Astrocyte of the hippocampus (primary cell): ENCODE measurements at places on chromosomes 4 and X.
A peak's percentile ranks its signal among the peaks of the same experiment; 100 is the strongest.

- DNase-seq: no peak
These were observed 34.5 kb downstream of the CTBP1 start for GRCh38 chr4:1214101-1215095.

GRCh38 chrX:108485960-108486359 lies 46.3 kb downstream of the COL4A5 start:
- DNase-seq: no peak

DNA sequence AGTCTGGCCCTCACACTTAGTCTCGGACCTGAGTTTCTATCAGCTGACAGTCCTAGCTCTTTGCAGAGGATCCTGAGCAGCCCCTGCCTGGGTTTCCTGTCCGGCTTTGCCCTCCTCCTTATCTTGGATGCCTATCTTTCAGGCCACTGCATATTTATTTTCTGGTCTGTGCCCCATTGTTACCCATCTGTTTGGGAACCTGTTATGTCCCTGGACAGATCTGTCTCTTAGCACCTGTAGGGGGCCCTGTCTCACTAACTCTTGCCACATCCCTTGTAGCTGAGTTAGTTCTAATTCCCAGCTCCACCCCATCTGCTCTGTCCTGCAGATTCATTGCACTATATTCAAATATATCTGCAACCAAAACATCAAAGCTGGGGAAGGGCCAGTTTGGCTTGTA lies 514.9 kb upstream of the LCORL start:
- DNase-seq: no peak

DNA sequence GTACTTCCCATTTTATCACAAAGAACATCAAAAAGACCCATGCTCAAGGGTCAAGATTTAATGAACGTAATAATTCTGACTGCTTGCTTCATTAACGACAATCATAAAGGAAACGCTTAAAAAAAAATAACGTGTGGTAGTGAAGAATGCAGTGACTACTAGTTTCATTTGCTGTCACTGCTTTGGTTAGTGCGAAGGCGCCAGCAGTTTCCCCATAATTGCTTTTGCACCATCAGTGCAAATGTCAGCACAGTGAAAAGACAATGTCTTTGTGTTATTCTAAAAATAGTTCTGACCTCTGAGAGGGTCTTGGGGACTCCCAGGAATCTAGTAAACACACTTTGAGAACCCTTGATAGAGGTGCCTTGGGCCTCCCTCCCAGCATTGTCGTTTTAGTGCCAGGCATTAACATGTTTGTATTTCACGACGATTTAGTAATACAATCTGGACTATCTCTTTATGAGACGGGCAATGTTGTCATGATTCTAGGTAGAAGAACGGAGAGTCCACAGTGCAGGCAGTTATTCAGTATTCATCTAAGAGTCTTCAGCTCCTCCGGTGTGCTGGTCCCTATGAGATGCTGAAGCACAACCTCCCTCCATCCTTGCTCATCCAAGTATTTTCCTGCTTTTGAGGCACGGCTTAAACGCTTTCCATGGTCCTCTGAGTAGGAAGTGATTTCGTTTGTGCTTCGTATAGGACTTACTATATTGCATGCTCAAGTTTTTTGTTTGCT lies 71.0 kb downstream of the AFF1 start:
- DNase-seq: no peak

- DNase-seq: no peak
These were observed 44.2 kb downstream of the MAML3 start for GRCh38 chr4:140109737-140110136.

DNA sequence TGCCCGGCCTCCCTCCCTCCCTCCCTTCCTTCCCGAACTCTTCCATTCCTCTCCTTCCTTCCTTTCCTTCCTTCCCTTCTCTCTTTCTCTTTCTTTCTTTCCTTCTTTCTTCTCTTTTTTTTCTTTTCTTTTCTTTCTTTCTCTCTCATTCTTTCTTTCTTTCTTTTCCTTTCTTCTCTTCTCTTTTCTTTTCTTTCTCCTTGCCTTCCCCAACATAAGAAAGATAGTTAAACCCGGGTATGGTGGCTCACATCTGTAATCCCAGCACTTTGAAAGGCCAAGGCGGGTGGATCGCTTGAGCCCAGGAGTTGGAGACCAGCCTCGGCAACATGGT lies 25.4 kb downstream of the NSD2 start:
- no peak for DNase-seq

DNA sequence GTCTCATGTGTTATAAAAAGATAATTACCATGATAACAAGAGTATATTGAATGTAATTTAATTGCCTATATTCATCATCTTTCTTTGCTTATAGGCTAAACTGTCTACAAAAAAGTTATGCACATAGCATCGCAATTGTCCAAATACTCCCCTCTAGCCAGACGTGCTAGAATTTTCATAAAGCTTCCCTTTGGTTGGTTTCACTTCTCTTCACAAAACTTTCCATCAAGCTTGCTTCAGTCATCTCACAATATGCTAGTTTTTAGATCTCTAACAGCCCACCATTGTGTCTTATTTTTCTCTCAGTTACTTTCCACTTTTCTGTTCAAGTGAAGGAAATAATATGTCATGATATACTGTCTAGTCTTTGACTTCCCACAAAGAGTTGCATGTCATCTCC lies 448.3 kb upstream of the SPANXN1 start:
- no peak for DNase-seq

GRCh38 chr4:180057891-180058671 lies 2185.1 kb upstream of the TENM3 start:
- DNase-seq: peak; percentile 66

DNA sequence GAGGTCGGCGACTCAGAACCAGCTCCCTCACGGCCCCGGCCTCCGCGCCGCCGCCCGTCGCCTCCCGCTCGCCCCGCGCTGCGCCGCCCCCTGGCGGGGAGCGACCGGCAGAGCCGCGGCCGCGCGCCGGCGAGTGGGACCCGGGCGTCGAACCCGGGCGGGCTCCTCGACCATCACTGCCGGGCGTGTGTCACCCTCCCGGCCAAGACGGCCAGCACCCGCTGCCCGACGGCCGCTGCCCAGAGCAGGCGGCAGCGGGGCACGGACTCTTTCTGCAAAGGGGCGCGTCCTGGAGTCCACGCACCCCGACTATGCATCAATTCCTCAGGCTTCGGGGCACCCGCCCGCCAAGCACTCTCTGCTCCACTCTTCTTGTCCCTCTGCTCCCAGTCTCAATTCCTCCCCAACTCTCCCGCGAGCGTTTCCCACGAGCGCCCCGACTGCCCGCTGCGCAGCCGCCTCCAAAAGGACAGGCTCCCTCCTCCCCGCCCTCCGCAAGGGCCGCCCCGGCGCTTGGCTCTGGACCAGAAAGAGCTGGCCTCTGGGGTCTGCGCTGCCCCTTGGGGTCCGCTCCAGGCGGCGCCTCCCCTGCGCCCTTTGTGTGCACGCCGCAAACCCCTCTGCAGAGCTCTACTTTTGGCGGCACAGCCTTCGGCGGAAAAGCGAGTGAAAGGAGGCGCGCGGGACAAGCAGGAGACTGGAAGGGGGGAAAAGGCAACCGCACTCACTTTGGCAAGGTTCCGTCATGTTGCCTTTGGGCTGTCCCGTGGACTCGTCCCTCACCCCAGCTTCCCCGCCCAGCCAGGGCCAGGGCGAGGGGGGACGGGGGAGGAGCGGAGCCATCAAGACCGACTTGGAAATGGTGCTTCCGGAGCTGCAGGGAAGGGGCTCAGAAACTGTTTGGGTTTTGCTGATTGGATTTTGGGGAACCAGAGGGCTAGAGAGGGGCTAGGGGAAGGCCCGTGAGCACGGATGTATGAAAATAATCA lies 1.0 kb downstream of the PDE5A start:
- peak; percentile 82 for DNase-seq

DNA sequence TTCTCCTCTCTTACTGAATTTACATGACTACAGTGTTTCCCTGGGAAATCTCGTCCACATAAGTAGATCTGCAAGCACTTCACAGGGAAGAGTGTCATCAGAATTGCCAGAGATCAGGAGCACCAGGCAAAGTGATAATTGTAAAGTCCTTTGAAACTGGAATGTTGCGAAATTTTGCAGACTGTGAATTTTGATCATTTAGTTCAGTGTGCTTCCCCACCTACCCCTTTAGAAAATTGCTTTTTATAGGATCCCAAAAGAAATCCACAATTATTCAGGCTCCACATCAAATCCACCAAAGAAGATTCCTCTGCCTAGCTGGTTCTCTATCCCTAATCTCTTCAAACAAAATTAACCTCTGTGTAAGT lies 10.2 kb downstream of the PTCHD1 start:
- DNase-seq: no peak

DNA sequence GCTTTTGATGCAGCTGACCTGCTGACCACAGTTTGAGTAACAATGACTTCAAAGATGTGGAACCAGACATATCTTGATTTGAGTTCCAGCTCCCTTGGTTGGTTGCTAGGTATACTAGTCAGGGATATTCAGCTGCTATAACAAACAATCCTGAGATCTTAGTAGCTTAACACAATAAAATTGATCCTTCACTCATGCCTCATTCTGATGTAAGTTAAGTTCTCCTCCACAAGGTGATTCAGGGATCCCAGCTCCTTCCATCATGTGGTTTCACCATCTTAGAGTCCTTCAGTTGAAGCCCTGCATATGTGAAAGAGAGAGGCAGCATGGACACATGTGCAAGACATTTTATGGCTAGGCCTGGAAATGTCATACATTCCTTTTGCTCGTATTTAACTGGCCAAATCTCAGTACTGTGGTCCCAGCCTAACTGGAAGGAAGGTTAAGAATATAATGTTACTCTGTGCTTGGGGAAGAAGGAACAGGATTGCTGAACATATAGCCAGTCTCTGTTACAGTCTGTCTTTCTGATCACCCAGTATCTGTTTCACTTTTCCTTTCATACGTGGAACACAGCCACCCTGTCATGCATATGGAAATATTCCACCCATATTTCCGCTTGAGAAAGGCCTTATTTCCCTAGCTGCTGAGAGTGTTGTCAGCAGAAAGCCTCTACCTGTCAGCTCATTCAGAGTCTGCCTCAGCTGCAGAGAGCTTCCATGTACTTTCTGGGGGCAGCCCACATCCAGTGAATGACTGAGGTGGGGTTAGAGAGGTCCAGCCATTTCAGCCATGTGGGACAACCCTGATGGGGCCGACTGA lies 7.1 kb downstream of the SMIM9 start:
- DNase-seq: no peak

DNA sequence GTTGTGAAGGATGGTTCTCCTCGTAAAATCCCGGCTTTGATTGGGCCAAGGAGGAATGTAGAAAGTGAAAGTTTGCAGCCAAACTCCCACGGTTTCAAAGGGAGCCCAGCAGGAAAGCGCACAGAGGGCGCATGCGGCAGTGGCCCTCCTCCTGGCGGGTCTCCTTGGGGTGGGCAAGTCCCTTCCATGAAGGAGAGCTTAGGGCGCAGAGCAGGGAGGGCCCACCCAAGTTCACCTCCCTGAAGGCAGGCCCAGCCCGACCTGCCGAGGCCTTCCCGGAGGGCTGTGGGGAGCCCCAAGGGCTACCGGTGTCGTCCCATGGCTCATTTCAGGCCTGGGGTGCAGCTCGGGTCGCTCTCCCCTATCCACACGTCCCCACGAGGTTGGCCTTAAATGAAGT lies 2.0 kb downstream of the PDZD4 start:
- no peak for DNase-seq

GRCh38 chr4:138616775-138617174 lies 374.6 kb upstream of the SLC7A11 start:
- DNase-seq: no peak

GRCh38 chr4:157035471-157035870 lies 40.5 kb upstream of the GLRB start:
- DNase-seq: peak; percentile 43

DNA sequence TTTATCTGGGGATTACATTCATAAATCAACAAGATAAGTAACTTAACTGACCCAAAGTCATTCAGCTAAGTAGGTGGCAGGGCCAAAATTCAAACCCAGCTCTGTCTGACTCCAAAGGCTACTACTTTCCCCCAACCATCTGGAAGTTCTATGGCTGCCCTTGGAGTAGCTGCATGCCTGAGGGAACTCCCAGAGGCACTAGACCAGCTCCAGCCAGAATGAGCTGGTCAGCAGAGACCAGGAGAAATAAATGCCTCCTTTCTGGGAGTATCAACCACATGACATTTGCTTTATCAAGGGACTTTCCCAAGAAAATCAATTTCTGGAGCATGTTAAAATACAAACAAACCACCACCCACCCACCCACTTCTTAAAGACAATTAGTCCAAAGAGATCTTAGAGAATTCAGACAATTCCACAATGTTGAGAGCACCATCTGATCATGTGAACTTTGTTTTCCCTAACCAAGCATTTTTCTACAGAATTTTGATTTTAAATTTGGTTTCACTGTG lies 180.5 kb downstream of the EFHC2 start:
- DNase-seq: peak; percentile 4

GRCh38 chr4:6332042-6332668 lies 62.5 kb downstream of the WFS1 start:
- DNase-seq: peak; percentile 41

GRCh38 chr4:6372649-6373525 lies 99.5 kb downstream of the PPP2R2C start:
- DNase-seq: peak; percentile 36

GRCh38 chr4:149735796-149736195 lies 79.8 kb downstream of the IQCM start:
- no peak for DNase-seq

DNA sequence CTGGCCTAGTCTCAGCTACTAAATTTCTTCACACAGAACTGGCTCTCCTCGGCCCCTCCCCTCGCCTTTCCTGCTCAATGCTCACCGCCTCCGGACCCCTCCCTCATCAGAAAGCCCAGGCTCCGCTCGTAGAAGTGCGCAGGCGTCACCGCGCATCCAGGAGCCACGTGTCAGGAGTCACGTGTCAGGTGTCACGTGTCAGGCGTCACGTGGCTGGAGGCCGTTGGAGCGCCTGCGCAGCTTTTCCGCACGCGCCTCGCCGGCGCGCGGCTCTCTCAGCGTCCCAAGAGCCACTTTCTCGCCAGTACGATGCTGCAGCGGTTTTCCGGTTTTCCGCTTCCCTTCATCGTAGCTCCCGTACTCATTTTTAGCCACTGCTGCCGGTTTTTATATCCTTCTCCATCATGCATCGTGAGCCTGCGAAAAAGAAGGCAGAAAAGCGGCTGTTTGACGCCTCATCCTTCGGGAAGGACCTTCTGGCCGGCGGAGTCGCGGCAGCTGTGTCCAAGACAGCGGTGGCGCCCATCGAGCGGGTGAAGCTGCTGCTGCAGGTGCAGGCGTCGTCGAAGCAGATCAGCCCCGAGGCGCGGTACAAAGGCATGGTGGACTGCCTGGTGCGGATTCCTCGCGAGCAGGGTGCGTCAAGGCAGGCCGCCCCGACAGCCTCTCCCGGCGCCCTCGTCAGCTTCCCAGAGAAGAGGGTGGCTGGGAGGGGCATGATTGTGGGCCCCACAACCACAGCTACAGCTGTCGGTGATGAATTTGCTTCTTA lies at the start of gene SLC25A31:
Gene SLC25A31, plus strand, starts transcription at position 259 of the 772 bp plus-strand sequence. Its CDS starts 146 bp downstream, at position 405.
- no peak for DNase-seq

- no peak for DNase-seq
These were observed 193.7 kb upstream of the SPANXN4 start for GRCh38 chrX:142831961-142832530.

GRCh38 chrX:36957425-36958328 lies 50.5 kb upstream of the FAM47C start:
- DNase-seq: peak; percentile 24

DNA sequence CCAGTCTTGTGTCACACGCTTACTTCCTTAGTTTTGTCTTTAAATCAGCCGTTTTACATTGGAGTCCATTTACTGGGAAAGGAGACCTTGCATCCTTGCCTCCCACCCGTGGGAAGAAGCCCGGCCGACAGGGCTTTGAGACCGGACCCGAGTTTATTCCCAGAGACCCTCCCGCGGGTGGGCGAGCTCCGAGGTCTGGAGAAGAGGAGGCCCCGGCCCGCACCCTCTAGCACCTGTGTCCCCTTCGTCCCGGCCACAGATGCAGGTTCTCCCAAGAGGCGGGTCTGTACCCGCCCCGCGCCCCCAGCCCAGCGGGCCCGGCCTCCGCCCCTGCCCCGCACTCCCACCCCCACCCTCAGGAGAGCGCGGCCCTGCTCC lies 3.8 kb upstream of the SLC26A1 start:
- DNase-seq: no peak

GRCh38 chr4:146520896-146521540 lies 722 bp downstream of the SLC10A7 start:
- peak; percentile 63 for DNase-seq
